ENCODE measurements at places on chromosomes 16 and 17.

GRCh38 chr17:8046929-8047768 is 8.3 kb downstream of the ALOX15B start:
- DNase-seq: no peak

DNA sequence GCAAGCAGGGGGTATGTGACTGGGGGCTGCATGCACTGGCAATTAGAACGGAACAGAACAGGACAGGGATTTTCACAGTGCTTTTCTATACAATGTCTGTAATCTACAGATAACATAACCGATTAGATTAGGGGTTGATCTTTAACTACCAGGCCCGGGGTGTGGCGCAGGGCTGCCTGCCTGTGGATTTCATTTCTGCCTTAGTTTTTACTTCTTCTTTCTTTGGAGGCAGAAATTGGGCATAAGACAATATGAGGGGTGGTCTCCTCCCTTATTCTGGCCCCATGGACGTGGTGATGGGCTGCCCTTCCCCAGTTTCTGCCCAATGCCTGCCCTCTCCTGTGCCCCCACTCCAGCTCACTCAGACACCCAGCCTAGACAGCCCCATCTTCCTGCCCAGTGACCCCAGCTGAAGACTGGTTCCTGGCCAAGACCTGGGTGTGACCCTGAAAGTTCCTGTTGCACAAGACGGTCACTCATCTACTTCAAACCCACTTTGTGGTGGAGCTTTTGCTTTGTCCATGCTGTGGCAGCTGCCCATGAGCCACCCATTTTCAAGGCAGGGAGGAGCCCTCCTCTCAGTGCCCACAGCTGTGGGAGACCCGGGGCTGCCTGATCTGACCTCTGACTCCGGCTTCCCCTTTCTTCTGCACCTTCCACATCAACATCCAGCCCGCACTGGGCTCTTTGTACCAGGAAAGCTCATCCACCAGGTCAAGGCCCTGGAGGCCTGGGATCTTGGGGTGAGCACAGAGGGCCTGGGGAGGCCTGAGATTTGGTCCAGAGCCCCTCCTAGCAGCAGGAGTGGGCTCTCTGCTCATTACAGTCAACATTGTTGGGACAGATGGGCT is 18.6 kb downstream of the ALOX12B start:
- peak; percentile 17 for DNase-seq

DNA sequence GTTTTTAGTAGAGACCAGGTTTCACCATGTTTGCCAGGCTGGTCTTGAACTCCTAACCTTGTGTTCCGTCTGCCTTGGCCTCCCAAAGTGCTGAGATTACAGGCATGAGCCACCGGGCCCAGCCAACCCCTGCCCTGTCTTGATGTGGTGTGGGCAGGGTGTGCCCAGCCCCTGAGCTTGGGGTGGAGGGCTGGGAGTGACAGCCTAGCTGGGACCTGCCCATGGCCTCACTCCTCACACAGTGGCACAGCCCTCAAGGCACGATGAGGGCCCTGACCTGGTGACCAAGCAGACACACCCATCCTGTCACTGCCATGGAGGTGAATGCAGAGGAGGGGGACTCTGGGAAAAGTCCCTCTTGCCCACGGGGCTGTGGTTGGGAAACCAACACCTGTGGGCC is 3.0 kb downstream of the IL32 start:
- DNase-seq: no peak

- peak; percentile 50 for DNase-seq
Observed at GRCh38 chr16:31214708-31215286, 878 bp downstream of the TRIM72 start.

GRCh38 chr17:9893411-9894012 is 11.6 kb downstream of the RCVRN start:
- DNase-seq: no peak

- no peak for DNase-seq
Observed at GRCh38 chr17:32486701-32487472, at the start of gene CDK5R1. TSS of gene CDK5R1 (plus strand) at chr17:32486993. CDS start at chr17:32487621, 628 bp downstream.

GRCh38 chr16:8882041-8882617 is at the start of gene LITAFD:
TSS of gene LITAFD (plus strand) at chr16:8882351. CDS start at chr16:8884356, 2,005 bp downstream.
- DNase-seq: no peak

DNA sequence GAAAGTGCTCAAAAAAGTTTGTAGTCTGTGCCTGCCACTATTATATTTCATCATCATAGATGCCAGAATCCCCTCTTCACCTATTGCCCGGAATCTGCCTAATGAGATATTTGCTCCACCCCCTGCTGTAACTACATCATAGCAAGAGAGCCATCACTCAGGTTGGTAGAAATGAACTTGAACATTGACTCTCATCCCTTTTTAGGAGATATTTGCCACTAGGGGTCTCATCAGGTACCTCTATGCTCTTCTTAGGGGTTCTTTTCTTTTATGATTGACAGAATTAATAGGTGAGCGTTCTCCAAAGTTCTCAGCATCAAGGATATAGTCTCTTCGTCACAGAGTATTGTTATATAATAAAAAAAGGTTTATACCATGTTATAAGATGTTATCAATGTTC is 20.0 kb downstream of the ANKS4B start:
- DNase-seq: no peak

DNA sequence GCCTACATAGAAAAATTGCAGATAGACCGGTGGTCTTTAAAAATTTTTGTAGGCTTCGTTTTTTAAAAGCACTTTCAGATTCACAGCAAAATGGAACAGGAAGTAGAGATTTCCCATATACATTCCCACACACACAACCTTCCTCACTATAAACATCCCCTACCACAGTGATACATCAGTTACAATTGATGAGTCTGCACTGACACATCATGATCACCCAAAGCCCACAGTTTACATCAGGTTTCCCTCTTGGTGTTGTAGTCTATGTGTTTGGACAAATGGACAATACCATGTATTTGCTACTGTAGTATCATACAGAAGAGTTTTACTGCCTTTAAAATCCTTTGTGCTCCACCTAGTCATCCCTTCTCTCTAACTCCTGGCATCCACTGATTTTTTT is 113.9 kb upstream of the ADAMTS18 start:
- no peak for DNase-seq

- DNase-seq: no peak
Observed at GRCh38 chr16:66574531-66574930, 4.7 kb upstream of the CMTM2 start.

DNA sequence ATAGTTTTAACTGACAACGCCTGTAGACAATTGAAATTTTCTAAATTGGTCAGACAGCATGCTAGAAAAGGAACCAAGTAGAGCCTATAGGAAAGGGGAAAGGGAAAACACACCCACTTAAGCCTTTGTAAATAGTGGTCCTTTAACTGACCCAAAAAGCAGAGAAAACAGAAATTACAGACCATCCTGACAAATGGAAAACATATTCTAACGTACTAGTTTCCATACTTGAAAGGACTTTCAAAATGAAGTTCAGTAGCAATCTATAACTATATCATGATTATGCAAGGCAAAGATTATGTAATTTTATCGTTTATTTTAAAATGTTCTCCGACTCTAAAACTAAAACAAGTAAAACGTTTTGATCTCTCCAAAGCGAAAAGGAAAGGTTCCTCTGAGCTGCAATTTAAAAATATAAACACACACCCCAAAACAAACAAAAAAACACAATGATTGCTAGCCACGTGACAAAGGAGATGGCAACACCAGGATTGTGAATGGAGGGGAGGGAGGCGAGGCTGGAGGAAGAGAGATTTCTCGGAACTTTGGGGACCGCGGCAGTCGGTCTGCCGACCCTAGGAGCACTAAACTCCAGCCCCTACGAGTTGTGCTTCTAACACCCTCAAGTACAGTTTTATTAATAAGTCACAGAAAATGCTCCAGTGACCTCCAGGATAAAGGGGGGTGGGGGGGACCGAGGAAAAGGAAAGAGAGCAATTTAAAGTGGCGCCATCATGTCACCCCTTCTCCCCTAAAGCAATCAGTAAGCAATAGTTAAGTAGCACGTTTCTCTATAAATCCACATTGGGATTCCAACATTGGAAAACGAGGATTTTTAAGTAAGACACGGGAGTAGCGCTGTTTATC is 1.7 kb downstream of the KANSL1 start:
- DNase-seq: no peak

GRCh38 chr16:55641430-55642056 is 14.2 kb upstream of the SLC6A2 start:
- DNase-seq: no peak

GRCh38 chr17:78137392-78138203 is 7.0 kb downstream of the TMC8 start:
- no peak for DNase-seq

GRCh38 chr17:79478051-79478461 is 132.8 kb downstream of the RBFOX3 start:
- no peak for DNase-seq

GRCh38 chr16:50195276-50195675 is 42.2 kb downstream of the TENT4B start:
- DNase-seq: no peak

GRCh38 chr17:14794961-14795360 is 470.2 kb downstream of the PMP22 start:
- DNase-seq: no peak

Data from gastrocnemius medialis (tissue), 4 donors.